ENCODE measurements at places on chromosomes 6 and 20.

GRCh38 chr6:548517-548916 is 108.4 kb downstream of the HUS1B start:
- no peak for DNase-seq

GRCh38 chr6:37524970-37525318 is 25.3 kb upstream of the CCDC167 start:
- no peak for DNase-seq

DNA sequence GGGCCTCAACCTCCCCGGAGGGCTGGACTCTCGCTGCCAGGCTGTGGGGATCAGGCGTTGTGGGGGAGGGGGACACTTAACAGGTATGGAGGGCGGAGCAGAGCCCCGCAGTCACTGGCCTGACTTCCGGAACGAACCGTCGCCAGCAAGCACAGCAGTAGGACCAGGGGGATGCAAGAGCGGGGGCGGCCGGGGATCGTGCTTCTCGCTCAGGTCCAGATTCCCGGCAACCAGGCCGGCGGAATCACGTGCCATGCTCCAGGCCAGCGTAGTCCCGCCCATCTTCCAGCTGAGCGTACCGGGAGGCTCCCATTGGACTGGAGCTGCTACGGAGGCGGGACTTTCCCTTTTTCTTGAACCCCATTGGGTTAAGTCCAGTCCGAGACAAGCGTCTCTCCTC is 10.0 kb upstream of the POU5F1 start:
- no peak for DNase-seq

GRCh38 chr6:94389218-94389617 is 969.9 kb upstream of the EPHA7 start:
- DNase-seq = no peak

- DNase-seq = no peak
These were observed 12.4 kb downstream of the TFEB start for GRCh38 chr6:41722969-41723529.

- DNase-seq = no peak
These were observed 1.3 kb downstream of the RIPOR3 start for GRCh38 chr20:50689864-50690649.

DNA sequence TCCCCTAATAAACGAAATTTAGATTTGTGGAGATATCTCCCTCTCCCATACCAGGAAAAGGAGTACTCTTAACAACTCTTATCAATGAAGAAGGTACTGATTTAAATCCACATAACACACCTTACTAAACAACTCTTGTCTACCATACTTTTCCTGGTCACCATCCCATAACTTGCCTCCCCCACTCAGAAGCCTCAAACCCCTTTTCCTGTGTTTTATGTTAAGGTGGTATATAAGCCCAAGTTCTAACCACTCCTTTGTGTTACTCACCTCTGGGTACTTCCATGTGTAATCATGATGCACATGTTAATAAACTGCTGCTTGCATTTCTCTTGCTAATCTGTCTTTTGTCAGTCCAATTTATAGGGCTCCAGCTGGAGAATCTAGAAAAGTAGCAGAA is 330.7 kb downstream of the CD83 start:
- DNase-seq = no peak

GRCh38 chr20:33553516-33553915 is 63.6 kb downstream of the CBFA2T2 start:
- DNase-seq = no peak

- DNase-seq = no peak
These were observed 754 bp downstream of the RPS10 start for GRCh38 chr6:34425132-34425497.

DNA sequence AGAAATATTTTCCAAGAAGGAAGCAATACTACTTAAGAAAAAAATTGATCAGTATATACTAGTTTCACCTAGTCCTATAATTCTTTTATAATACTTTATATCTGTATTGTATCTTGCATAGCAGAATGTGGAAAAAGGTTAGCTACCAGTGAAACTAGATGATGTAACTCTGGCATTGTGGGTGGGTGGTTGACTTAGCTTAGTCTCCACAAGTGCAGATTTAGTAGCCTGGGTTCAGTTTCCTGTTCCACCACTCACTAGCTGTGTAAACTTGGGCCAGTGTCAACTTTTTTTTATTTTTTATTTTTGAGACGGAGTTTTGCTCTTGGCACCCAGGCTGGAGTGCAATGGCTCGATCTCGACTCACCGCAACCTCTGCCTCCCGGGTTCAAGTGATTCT is 2.0 kb downstream of the MUC21 start:
- no peak for DNase-seq

GRCh38 chr6:166382500-166382932 is 224 bp downstream of the MPC1 start:
- DNase-seq = no peak

- DNase-seq = no peak
These were observed 17.6 kb downstream of the PRDM1 start for GRCh38 chr6:106103728-106104109.

GRCh38 chr6:168870982-168871381 is 382.7 kb downstream of the THBS2 start:
- DNase-seq = no peak

DNA sequence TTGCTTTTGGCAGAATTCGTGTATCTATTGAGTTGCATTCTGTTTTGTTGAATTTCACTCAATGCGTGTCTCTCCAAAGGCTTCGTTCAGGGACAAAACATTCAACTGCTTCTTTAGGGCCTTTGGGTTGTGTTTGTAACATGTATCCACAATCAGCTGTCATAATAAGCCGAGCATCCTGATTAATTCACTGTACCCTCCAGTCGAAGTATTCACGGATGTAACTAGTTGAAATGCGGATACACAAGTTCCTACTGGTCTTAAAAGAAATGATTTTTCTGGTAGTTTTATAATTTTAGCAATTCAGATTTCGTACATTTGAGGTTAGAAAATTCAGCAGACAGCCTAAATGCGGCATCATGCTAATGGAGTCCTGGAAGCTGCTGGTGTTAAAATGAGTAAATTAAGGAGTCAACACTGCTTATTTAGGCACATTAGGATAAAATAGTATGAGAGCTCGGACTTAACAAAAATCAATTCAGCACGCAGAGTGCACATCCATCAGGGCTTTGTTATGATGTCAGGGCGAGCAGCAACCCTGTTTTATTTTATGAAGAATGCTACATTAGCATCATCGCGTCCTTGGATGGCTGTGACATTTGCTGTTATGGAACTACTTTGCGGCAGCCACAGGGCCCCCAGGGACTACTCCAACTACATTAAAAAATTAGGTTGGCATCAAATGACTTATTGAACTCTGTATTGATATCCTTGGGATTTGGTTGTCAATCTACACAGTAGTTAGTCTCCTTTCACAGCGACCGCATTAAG is 489.3 kb upstream of the FLRT3 start:
- no peak for DNase-seq

- DNase-seq = no peak
These were observed 50.9 kb upstream of the PDE10A start for GRCh38 chr6:165713845-165714466.

GRCh38 chr6:166633732-166634535 is 6.9 kb upstream of the RPS6KA2 start:
- DNase-seq = no peak

DNA sequence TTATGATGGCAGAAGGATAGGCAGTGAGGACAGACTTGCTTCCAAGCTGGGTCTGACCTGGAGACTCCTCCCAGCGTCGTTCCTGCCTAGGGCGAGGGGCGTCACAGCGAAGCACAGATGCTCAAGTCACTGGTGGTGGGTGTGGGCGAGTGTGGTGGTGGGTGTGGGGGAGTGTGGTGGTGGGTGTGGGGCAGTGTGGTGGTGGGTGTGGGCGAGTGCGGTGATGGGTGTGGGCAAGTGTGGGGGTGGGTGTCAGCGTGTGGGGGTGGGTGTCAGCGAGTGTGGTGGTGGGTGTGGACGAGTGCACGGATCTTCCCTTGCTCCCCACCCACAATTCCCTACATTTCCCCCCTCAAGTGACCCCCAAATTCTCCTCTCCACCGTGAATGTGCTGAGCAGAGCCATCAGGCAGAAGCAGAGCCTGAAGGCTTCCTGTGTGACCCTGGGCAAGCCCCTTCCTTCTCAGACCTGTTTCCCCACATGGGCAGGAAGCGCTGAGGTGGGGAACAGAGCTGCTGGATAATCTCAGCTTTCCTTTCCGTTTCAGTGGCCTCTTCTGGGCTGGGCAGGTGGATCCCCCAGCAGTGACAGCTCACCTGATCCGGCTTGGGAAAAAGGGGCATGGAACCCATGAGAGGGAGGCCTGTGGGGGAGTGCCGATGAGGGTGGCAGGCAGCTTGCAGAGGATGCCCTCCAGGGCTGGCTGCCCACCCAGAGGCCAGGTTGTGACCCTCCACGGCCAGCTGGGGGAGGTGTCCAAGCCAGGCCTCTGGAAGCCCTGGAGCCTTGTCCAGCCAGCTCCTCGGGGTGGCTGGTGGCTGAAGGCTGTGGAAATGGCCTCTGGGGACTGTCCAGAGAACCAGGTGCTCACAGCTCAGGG is 42.9 kb downstream of the RSPO4 start:
- no peak for DNase-seq

- DNase-seq = no peak
These were observed 63.0 kb downstream of the MYB start for GRCh38 chr6:135243871-135244796.

- DNase-seq = no peak
These were observed 37.3 kb upstream of the SAYSD1 start for GRCh38 chr6:39152262-39152661.

DNA sequence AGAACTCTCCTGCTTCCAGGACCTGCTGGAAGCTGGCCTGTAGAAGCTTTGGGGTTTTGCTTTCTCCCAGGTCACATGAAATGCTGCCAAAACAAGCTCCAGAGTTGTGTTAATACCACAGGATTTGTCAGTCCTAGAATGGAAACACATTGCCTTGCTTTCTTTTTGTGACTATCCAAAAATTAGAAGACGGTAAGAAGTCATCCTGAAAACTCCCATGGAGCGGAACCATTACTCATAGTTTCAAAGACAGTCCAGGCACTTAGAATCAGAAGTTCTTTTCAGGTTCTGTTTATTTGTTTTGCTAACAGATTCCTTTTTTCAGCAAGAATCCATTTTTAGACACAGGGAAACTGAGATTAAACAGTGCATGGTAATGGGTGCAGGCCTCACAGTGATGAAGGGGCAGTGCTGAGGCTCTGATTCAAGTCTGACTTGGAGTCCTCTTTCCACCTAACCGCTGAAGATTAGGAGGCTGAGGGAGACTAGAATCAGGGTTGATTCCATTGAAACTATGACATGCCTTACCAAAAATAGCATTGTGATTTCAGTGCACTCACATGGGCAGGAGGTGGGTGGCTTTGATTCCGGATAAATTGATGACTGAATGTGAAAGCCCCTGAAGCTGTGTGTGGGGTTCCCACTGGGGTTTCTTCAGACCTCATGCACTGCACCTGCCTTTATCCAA is 72.2 kb upstream of the NAA20 start:
- no peak for DNase-seq

DNA sequence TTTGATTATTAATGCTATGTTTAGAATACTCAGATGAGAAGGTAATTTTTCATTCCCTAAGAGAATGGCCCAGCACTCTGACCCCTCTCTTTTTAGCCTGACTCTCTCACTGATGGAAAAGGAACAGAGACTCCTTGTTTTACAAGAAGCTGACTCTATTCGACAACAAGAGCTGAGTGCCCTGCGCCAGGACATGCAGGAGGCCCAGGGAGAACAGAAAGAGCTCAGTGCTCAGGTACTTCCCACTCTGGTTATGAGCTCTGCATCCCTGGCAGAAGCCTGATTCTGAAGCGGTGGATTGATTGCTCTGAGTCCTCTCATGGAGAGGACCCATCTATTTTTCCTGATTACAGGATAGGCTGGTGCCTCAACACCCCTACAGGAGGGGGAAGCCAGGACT is 33.0 kb downstream of the C20orf173 start:
- DNase-seq = no peak

GRCh38 chr20:38272961-38273360 is 12.4 kb upstream of the KIAA1755 start:
- no peak for DNase-seq

GRCh38 chr6:7313505-7314165 is 636 bp upstream of the SSR1 start:
- no peak for DNase-seq

GRCh38 chr20:57754190-57754589 is 44.4 kb upstream of the PMEPA1 start:
- DNase-seq = no peak

DNA sequence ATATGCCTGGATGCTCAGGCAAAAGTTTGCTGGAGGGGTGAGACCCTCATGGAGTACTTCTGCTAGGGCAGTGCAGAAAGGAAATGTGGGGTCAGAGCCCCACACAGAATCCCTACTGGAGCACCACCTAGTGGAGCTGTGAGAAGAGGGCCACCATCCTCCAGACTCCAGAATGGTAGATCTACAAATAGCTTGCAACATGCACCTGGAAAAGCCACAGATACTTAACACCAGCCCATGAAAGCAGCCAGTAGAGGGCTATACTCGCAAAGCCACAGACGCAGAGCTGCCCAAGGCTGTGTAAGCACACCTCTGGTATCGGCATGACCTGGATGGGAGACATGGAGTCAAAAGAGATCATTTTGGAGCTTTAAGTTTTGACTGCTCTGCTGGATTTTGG is 60.7 kb upstream of the GJE1 start:
- DNase-seq = no peak

GRCh38 chr6:2737885-2738284 is 12.8 kb downstream of the MYLK4 start:
- DNase-seq = no peak

DNA sequence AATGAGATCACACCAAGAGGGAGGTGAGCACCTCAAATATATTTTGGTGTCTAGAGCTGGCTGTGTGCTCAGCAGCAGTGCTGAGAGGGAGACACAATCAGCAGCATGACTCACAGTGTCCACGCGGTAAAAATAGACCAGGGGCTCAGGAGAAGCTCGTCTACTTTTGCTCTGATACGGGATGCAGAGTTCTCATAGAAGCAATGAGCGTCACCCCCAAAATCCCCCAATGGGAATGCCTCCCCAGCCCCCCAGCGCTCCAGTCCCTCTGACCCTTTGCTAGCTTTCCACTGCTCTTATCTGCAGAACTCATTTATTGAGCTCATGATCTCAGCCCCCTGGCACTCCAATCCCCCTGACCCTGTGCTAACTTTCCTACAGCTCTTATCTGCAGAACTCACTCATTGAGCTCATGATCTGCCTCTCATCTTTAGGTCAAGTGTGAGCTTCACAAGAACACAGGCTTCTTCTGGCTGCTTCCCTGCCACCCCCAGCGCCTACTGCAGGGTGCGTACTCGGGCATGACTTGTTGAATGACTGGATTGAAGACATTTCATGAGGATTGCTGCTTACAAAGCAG is 34.0 kb downstream of the SYNDIG1 start:
- no peak for DNase-seq

DNA sequence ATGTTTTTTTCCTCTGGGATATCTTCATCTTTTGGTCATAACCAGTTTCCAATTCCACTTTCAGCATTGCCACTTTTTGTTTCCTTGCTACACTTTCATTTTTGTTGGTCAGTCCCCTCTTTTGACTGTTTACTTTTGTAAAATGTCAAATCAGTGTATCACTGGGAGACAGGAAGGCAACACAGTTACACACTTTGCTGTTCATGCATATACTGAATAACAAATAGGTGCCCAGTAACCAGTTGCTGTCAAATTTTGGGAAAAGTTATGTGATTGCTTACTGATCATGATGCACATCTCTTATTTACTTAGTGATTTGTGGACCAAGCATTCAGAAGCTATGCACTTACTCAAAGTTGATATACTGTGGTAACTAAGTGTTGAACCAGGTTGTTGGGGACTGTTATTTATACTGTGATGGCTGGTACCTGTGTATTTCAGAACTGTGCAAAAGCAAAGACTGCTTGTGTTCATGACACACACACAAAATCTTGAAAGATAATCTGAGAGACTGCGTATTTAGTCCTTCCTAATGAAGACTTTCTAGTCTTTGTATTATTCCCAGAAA is 41.0 kb downstream of the ZNF292 start:
- no peak for DNase-seq

GRCh38 chr6:97460394-97461080 is 177.5 kb upstream of the MMS22L start:
- no peak for DNase-seq

Measured in right renal cortex interstitium (tissue), 3 donors.